B cell (primary cell): ENCODE measurements at places on chromosomes 16 and 17. TPM values are rescaled to one million over a fixed set of nuclear protein-coding genes. Genes with fewer than 3 reads are reported as not detected.

DNA sequence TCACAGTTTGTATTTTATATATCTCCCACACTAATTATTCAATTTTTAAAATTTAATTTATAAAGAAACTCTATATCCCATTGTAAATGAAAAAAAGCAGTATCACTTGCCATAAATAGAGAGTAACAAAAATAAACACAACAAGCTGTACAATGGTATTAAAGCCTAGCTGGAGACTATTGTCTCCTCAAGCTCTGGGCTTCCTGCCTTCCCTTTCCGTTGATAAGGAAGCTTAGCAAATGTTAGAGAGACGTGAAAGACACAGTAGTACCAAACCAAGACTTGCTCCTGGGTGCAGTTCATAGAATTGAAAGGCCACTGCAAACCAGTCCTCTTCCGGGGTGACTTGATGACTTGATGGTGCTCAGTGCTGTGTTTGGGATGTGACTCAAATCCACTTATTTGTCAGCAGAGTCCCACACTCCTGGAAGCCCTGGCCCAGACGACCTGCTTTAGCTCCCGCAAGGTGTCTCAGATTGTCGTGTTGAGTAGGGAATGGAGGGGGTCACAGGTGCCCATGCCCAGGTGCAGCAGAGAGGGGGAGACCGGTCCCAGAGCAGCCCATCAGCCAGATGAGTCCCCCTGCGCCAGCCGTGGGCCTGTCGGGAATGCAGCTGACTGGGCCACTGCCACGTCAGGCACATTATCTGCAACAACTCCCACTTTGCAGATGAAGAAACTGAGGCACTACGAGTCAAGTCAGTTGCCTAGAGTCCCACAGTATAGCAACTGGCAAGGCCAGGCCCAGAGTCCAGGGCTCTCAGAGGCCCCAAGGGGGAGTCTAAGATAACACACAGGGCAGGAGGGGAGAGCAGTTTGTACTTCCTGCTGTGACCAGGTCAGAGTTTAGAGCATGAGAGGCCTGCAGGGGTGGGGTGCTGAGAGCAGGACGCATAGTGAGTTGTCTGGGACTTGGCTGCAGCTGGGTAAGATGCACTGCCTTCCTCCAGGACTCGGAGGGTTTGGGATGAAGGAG is 40.5 kb downstream of the PSME3IP1 start:
- no peaks in the 10 kb centered on the region for H3K27me3 ChIP-seq
- no peak overlapping the region for H3K27ac ChIP-seq
- DNase-seq, result no peak
- H3K4me3 ChIP-seq, result no peak overlapping the region
- H3K4me1 ChIP-seq, result peaks cover 37% of the 10 kb centered on the region
- H3K36me3 ChIP-seq, result no peaks in the 10 kb centered on the region

GRCh38 chr17:1492249-1493206 is at the start of gene MYO1C:
Gene MYO1C (minus strand): TSS chr17:1492686. CDS start chr17:1492487, 199 bp downstream.
- H3K4me3 ChIP-seq, result peak within 1 kb of the TSS; percentile 48
- H3K36me3 ChIP-seq, result no peaks in the 10 kb centered on the region
- peaks cover 42% of the 10 kb centered on the region for H3K4me1 ChIP-seq
- no peak within 1 kb of the TSS for H3K27ac ChIP-seq
- peak; percentile 36 for DNase-seq

DNA sequence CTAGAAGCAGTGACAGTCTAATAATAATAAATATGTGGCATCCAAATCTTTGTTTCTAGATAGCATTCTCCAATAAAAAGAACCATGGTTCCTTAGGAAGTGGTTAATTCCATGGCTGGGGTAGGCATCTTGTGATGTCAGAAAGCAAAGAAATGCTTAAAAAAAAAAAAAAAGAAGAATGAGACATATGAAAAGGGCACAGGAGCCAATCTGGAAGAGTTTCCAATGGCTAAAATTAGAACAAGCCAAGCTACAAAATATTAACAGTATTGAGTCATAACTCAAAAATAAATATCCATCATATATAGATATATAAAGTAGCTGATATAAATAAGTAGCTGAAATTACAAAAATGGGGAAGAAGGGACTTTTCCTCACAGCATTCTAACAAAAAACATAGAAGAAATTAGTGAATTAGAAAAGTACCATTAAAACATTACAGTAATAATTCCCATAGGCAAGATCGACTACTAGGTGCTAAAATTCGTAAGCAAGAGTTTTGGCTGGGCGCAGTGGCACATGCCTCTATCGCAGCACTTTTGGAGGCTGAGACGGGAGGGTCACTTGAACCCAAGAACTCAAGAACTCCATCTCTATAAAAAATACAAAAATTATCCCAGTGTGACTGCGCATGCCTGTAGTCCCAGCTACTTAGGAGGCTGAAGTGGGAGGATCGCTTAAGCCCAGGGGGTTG is 111.3 kb downstream of the TRIM37 start:
- no peak for DNase-seq
- no peak overlapping the region for H3K4me3 ChIP-seq
- H3K27ac ChIP-seq, result no peak overlapping the region

The GPT2 gene
- polyA plus RNA-seq, result 5.2 and 6.8 TPM in 2 replicates

The KCNJ18 gene
- polyA plus RNA-seq, result not detected in 2 replicates
